ENCODE measurements at places on chromosomes 12 and 14.

- no peak for DNase-seq
Measured at GRCh38 chr14:25120261-25120660, 70.3 kb upstream of the STXBP6 start.

DNA sequence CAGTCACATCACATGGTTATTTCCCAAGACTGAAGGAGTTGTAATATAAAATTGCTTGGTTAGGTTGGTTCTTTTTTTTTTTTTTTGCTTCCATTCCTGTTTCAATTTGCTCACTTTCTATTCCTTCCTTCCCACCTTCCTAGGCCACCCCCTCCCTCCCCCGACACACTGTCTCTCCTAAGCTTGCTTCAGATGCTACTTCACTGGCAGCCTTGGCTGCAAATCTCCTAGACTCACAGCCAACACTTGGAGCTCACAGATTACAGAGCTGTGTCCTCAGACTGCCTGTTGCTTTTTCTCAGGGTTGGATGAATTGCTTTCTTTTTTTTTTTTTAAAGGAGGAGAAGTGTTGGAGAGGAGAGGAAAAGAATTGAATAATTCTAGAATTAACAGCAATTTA, 77.3 kb upstream of the GRIN2B start:
- no peak for DNase-seq

GRCh38 chr12:118126119-118126757, 9.7 kb upstream of the PEBP1 start:
- DNase-seq, result no peak

DNA sequence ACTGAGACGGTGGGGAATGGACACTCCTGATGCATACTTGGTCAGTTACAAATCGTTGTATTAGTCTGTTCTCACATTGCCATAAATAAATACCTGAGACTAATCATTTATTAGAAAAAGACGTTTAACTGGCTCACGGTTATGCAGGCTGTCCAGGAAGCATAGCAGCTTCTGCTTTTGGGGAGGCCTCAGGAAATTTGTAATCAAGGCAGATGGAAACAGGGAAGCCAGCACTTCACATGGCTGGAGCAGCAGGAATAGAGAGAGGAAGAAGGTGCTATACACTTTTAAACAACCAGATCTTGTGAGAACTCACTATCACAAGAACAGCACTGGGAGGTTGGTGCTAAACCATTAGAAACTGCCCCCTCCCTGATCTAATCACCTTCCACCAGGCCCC, 418.2 kb downstream of the FLRT2 start:
- DNase-seq, result no peak

DNA sequence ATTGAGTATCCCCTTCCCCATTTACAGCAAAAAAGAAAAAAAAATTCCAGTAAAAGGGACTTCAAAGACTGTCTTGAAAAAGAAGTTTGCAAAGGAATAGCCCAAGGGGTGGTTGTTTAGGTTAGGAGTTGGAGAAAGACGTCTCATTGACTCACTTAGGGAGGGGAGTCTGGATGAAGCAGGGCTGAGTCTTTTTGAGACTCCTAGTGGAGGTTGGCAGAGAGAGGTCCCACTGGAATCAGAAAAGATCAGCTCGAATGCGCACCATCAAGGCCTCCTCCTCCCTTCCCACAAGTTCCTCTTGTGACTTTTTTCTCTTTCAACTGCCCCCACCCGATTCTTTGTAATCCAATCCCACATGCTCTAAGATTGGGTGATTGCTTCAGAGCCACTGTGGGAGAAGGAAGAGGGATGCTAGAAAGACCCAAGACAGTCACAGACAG, 1.9 kb downstream of the ARHGEF40 start:
- DNase-seq, result no peak

DNA sequence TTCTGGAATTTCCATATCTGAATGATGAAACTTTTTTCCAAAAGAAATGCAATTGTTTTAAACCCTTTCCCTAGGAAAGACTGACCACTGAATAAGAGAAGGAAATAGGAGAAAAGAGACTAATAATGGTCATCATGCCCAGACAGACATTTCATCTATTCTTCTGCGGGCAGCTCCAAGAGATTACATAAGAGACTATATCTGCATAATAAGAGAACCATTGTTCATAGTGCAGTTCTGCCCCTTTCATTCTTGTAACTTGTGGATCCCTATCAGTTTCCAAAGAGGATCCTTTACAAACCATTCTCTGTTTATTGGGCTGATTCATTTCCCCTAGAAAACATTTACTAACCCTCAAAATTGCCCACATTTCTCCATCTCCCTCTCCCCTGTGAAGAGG, 197.8 kb downstream of the FSCB start:
- no peak for DNase-seq

GRCh38 chr14:88437658-88438057, 52.2 kb downstream of the SPATA7 start:
- DNase-seq, result no peak

DNA sequence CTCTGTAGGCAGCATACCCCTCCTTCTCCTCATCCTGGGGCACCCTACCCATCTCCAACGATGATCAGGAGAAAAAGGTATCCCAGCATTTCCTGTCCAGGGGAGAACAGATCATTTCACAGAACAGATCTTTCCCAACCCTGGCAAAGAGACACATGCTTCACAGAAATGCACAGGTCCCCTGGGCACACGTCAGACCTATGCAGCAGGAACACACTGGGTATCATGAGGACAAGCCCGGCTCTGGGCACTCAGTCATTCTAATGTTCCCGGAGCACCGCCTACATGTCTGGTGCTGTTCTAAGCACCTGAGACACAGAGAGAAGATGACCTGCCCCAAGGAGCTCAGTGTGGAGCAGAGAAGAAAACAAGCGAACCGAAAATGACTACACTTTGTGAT, 56.2 kb downstream of the ACTN1 start:
- no peak for DNase-seq

- DNase-seq, result no peak
Measured at GRCh38 chr14:71142375-71143038, 235.2 kb downstream of the PCNX1 start.

GRCh38 chr12:68796399-68796798, 11.6 kb upstream of the MDM2 start:
- no peak for DNase-seq

GRCh38 chr12:68771223-68771925, 25.4 kb downstream of the SLC35E3 start:
- no peak for DNase-seq

- DNase-seq, result no peak
Measured at GRCh38 chr12:44816446-44817017, 59.6 kb downstream of the NELL2 start.

DNA sequence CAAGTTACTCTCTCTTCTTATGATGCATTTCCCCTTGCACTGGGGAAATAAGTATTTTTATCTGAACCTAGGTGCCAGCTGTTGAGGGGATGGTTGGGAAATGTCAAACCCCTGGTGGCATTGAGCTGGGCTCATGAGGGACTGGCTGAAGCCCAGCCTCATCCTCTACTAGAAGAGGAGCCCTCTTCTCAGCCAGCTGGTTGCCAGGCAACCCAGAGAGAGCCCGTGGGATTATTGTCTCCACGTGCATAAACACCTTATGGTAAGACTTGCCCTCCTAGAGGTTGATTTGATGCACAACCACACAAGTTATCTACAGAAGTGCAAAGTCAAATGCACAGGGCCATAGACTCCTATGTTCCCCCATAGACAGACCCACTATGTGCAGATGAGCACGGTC, 89.8 kb downstream of the WSCD2 start:
- DNase-seq, result no peak

GRCh38 chr12:72673853-72674252, 401.7 kb downstream of the TRHDE start:
- DNase-seq, result no peak

DNA sequence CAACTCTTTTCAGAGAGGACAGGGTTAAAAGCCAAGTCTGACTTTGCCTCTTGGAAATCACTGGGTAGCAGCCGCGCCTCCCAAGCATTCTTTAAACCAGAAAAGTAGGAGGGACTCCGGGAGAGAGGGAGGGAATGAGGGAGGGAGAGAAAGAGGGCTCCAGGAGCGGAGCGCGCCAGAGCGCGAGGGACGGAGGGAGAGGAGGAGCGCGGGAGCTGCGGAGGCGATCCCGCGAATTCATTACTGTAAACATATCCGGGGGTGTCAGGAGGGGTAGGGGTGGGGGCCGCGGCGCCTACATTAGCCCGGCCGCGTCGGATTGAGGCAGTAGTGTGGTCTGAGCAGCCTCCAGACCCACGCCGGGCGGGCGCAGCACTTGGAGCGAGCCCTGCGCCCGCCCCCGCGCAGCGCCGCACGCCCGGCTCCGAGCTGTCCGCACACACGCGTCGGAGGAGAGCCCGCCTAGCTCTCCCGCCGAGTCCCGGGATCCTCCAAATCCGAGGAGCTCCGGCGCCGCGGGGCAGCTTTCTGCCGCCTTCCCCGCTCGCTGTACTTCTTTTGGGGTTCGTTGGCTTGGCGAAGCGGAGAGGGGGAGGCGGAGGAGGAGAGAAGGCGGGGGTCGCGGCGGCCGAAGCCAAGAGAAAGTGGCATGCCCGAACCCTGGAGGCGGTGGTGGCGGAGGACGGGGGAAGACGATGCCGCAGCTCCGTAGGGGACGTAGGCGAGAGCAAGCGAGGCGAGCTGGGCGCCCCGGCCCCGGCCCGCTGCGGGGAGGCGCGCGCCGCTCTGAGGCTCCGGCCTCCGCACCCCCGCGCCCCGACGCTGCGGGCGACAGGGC, 3.3 kb downstream of the FLRT2 start:
- no peak for DNase-seq

- peak; percentile 47 for DNase-seq
Measured at GRCh38 chr12:117236456-117237001, 46.3 kb upstream of the FBXO21 start.

DNA sequence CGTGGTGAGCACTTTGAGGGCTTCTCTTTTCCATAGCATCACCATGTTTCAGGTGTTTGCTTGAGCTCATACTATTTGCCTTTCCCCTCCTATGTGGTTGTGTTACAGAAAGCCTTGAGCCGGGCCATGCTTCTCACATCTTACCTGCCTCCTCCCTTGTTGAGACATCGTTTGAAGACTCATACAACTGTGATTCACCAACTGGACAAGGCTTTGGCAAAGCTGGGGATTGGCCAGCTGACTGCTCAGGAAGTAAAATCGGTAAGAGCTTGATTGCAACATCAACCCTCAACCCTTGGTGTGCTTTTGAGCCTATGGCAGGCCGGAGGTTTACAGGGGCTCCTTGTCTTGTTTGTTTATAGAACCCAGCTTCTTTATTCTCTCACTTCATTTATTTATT, 8.1 kb downstream of the LETMD1 start:
- DNase-seq, result no peak

DNA sequence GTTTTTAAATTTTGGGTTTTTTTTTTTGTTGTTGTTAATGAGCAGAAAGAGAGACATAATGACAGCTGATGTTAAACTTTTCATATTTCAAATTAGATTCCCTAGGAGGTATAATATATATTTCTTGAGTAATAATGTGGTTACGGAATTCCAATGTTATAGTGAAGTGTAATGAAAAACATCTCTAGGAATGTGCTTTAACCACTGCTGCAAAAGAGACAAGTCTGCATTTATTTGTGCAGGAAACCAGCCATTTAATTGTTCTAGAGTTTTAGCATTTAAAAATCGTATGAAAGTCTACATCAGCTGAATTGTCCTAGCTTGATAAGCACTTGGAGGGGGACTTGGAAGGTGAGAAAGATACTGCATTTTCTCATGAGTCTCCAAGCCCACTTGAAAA, 14.3 kb downstream of the SERPINA10 start:
- no peak for DNase-seq

DNA sequence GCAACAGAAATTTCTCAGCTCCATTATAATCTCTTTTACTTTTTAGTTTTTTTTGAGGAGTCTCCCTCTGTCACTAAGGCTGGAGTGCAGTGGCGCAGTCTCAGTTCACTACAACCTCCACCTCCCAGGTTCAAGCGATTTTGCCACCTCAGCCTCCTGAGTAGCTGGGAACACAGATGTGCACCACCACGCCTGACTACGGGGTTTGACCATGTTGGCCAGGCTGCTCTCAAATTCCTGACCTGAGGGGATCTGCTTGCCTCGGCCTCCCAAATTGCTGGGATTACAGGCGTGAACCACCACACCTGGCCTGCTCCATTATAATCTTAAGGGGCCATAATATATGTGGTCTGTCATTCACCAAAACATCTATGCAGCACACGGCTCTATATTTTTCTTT, 23.4 kb downstream of the HNRNPC start:
- no peak for DNase-seq

DNA sequence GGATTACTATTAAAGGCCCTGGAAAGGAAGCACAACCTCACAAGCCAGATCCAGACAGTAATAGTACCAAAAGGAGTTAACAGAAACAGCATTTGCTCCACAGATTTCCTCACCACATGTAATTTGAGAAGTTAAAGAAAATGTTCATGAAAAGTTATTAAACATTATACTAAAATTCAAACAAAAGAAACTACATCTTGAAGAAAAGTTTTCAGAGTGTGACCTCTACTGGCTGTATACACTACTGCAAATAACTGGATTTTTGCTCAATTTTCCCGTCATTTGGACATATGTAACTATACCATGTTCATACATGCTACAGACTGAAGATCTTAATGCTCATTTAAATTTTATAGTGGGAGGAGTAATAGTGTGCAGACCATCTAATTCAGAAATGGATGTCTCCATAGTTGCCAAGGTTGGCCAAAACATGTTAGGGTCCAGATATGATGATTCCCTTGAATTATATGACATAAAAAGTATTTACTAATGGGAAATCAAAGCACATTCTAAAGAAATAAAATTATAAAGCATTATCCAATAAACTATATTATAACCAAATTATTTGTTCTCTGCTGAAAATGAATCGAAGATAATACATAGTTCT, 5.6 kb downstream of the KRR1 start:
- DNase-seq, result no peak

DNA sequence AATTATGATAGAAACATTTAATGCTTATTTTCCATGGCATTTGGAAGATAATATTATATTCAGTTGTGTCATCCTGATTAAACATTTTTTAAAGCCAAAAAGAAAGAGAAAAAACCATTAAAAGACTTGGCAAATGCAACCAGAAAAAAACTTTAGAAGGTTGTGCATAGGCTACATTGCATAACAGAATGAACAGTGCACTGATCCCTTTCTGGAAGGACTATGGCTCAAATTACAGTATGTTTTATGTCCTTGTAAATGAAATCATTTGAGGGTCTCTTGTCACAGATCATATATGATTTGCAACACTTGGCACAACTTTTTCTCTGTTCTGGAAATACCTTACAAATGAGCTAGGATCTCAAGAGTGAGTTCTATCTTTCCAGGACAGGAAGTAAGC, 275.2 kb upstream of the FLRT2 start:
- DNase-seq, result no peak

Data from stimulated activated naive CD4-positive, alpha-beta T cell treated with Interleukin-2 at 50 U/mL for 16 hours (primary cell).